ENCODE measurements at places on chromosomes 4 and X. TPM values are rescaled to one million over a fixed set of nuclear protein-coding genes. Genes with fewer than 3 reads are reported as not detected.

DNA sequence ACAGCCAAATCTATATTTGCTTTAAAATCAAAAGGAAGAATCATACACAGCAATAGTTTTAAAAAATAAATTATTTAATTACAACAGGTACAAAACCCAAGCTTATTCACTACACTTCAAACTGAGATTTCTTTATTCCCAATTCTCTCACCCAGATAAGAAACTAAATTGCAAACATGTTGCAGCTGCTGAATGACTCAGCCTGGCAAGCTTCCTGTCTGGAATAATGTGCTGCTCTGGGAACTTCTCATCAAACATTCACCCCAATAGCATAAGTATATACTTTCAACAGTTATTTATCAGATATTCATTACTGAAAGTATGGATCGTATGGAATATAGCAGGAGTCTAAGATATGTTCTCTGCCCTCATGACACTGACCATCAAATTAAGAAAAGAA lies 43.0 kb upstream of the GABRA2 start:
- no peak for DNase-seq
- H3K36me3 ChIP-seq = no peaks in the 10 kb centered on the region
- no peaks in the 10 kb centered on the region for H3K27me3 ChIP-seq
- no peak overlapping the region for H3K27ac ChIP-seq
- H3K4me1 ChIP-seq = no peaks in the 10 kb centered on the region

DNA sequence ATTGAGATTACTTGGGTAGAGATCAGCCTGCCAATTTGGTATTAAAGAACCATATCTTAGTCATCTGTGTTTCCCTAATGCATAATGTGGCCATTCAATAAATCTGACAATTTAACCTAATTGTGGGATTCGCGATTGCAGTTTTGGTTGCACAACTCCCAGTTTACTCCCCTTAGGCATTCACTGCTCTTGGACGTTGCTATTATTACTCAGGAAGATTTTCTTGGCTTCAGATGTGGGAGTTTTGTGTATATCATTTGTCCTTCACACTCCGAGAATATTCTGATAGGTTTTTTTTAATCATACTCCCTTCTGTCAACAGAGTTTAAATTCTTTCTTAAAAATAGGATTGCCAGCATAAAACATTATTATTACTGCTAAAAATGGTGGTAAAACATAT lies 22.0 kb upstream of the TRPC3 start:
- peaks cover 4% of the 10 kb centered on the region for H3K27me3 ChIP-seq
- no peaks in the 10 kb centered on the region for H3K36me3 ChIP-seq
- no peak overlapping the region for H3K4me3 ChIP-seq

DNA sequence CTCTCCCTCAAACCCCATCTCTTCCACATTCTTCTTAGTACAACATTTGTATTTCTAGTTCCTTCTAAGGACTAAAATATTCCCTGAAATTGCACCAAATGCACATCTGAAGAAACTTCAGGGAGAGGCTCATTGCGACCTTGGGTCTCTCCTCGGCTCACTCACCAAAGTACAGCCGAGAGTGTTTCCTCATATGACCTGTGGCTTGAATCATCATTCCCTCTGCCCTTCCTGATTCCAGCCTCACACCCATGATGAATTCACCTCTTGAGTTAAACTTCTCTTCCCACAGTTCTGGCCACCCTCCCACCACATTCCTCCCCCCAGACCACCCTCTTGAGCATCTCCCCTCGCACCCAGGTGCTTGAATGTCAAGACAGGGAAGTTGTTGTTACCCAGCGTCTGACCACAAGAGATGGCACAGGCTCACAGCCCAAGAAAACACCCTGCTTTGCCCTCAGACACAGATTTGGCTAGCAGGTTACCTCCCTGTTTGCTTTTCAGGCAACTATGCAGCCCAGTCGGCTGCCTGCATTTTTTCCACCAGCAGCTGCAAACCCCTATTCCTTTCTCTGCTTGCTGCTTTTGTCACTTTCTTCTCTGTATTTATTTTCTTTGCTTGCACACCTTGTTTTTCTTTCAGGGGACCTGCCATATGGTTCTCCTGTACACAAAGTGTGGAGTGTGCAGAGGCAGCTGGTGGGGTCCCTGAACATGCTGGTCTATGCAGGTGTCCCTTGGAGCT lies 214.8 kb downstream of the SPATA18 start:
- H3K4me3 ChIP-seq = no peak overlapping the region
- no peaks in the 10 kb centered on the region for H3K27me3 ChIP-seq
- H3K36me3 ChIP-seq = no peaks in the 10 kb centered on the region
- no peaks in the 10 kb centered on the region for H3K4me1 ChIP-seq
- DNase-seq = no peak

DNA sequence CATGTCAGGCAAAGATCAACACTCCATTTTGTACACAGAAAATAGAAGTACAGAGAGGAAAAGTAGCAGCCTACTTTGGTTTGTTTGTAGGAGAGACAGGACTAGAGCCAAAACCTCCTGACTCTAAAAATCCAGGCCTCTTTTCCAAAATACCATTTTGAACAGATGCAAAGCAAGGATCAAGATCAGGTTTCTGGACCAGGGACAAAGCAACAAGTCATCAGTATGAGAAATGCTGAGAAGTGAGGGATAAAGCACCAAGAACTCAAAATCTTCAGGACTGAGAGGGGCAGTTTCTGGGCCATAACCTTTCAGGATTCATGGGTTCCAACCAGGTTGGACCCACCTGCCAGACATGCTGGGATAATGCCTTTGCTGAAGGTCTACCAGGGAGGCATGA lies 36.6 kb upstream of the MBTPS2 start:
- DNase-seq = no peak
- H3K27ac ChIP-seq = no peak overlapping the region
- H3K4me3 ChIP-seq = no peak overlapping the region
- H3K27me3 ChIP-seq = no peaks in the 10 kb centered on the region
- H3K4me1 ChIP-seq = peaks cover 22% of the 10 kb centered on the region

GRCh38 chr4:134539729-134540231 lies 338.2 kb upstream of the PABPC4L start:
- H3K4me3 ChIP-seq = no peak overlapping the region
- no peaks in the 10 kb centered on the region for H3K27me3 ChIP-seq
- no peak for DNase-seq
- H3K27ac ChIP-seq = no peak overlapping the region
- no peaks in the 10 kb centered on the region for H3K36me3 ChIP-seq

DNA sequence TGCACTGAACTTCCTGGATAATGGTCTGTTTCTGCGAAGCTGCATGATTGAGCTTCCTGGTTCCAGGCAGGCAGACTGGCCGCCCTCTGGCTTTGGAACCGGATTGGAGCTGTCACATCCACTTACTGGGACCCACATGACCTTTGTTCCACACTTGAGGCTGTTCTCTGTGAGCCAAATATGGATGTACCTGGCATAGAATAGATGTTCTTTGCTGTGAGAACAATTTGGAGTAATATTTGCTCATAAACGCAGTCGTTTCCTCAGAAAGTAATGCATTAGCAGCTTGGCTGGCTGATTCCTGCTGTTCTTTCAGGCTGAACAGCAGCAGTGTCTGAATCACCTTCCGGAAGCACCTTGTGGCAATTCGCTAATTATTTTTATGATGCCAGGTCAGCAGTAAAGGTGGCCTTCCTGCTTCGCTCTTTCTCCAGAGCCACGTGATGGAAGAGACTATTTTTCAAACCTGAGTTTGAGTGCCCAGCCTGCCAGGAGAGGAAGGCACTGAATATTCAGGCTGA lies 78.1 kb upstream of the BOD1L1 start:
- DNase-seq = peak; percentile 9
- H3K27me3 ChIP-seq = no peaks in the 10 kb centered on the region
- H3K4me3 ChIP-seq = no peak overlapping the region
- H3K4me1 ChIP-seq = peaks cover 31% of the 10 kb centered on the region

Gene CTAG1B
- total RNA-seq = not detected

GRCh38 chr4:153296040-153296823 lies 48.3 kb upstream of the MND1 start:
- no peak overlapping the region for H3K4me3 ChIP-seq
- H3K36me3 ChIP-seq = no peaks in the 10 kb centered on the region
- no peak overlapping the region for H3K27ac ChIP-seq

Gene AR
- total RNA-seq = 4.7 TPM

Gene TMPRSS11E
- total RNA-seq = 0.29 TPM
